ENCODE measurements at places on chromosomes 16 and 17.

GRCh38 chr17:47889734-47890529, 6.1 kb upstream of the SP2 start:
- peak; percentile 80 for DNase-seq

DNA sequence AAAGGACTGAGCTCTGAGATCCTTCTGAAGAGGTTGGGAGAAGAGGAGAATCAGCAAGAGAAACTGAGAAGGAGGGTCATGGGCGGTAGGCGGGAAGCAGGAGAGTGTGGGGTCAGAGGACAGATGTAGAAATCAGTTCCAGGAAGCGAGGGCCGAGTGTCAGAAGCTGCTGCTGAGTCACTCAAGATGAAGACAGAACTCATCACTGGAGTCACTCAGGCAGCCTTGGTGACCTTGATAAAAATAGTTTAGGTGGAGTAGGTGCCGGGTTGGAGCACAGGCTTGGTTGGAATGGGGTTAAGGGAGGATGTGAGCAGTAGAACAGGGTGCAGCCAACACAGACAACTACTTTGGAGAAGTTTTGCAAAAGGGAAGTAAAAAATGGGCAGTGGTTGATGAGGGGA, 6.1 kb upstream of the ITGAM start:
- DNase-seq = no peak

DNA sequence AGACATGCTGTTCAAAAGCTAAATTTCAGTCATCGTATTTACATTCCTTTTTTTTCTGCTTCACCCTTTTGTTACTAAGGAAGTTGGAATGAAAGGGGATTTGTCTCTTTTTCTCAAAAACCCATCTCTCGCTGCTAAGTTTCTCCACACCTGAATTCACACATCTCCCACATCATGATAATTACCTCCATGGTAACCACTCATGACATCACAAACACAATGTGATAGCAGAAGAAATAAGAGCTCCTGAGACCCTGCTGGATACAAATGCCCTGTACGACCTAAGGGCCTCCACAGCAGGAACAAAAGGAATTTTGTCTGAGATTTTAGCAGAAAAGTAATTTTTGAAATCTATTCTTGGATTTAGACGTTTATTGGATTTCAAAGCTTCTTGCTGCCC, 82.6 kb upstream of the GNAO1 start:
- DNase-seq = no peak

DNA sequence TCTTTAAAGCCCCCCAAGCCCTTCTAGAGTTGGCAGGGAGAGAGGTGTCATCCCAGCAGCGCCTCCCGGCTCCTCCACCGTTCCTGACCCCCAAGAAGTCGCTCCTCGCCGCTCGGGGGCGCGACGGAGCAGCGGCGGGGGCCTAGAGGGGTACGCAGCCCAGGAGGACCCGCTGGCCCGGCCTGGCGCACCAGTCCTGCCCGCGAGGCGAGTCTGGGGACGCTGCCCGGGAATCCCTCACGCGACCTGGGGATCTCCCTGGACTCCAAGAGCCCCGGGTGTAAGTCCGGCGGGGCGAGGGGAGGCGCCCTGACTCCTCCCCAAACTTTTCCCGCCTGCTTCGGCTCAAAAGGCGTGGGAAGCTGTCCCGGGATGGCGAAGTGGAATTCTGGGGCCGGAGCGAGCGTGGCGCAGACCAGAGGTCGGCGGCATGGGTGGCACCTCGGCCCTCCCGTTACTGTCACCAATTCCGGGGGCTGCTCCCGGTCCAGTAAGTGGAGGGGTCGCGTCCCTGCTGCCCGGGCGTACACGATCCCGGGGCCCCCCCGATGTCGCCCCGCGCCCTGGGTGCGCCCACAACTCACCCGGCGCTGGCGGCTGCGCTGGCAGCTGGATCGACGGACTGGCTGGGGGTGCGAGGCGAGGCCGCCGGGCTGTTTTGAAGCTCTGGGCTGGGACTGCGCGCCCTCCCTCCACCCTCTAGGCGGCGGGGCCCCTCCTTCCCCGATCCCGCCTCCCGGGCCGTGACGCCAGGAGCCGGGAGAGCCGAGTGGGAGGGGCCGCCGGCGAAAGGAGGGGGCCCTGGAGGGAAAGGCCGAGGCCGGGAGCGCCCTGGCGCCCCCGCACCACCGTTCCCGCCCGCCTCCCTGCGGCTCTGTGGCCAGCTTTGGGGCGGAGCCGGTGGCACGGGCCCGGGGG, at the start of gene EMP2:
TSS of gene EMP2 (minus strand) at position 634 of the 918 bp plus-strand sequence. CDS start 32,981 bp downstream, outside the sequence.
- DNase-seq = no peak

GRCh38 chr17:59558953-59559352, 6.5 kb upstream of the DHX40 start:
- DNase-seq = no peak

DNA sequence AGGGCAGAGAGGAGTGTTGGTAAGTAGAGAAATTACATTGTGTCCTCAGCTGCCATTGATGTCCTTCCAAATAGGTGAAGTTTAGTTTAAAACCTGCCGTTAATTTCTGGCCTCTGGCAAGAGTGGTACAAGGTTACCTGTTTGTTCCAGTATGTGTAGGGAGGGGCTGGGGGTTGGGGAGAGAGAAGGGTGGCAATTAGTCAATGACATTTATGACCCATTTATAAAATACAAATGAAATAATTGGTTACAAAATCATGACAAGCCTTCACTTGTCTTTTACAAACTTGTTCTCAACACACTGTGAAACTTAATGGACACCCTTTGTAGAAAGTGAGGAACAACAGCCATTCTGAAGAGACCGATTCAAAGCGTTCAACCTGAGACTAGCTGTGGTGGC, 281.0 kb downstream of the FTO start:
- no peak for DNase-seq

GRCh38 chr16:35750157-35750689, 2290.8 kb downstream of the TP53TG3F start:
- DNase-seq = no peak

DNA sequence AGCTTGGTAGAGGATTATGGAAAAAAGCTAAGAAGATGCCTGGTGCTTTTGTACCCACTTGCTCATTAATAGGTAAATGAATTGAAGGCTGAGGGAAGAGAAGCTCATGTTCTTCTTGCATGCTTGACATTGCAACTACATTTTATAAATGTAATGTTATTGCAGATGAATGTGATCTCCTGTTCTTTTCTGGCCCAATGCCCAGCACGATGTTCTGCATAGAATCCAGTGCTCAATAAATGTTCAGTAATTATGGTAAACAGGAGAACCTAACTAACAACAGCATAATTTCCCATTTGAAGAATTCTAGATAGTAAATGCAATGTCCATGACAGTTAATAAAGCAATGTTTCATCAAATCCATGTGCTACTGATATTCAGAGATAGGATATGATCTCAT, 638.2 kb upstream of the SOX9 start:
- no peak for DNase-seq

DNA sequence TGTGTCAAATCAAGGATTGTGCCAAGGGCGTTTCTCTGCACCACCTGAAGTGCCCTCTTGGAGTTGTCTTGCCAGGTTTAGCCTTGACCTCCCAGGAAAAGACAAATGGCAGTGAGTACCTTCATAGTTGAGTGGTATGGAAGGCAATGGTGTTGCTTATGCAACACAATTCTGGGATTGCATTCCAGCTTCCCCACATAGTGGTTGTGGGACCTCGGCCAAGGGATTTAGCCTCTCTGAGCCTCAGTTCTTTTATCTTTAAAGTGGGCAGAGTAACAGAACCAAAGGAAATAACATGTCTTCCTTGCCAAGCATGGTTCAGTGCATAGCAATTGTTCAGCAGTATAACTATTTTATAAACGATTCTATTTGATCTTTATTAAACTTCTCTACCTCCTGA, 49.4 kb downstream of the CCDC42 start:
- DNase-seq = no peak

- DNase-seq = no peak
Observed at GRCh38 chr17:73140566-73140965, 24.2 kb upstream of the SSTR2 start.

GRCh38 chr17:14595656-14596055, 294.8 kb downstream of the HS3ST3B1 start:
- no peak for DNase-seq

GRCh38 chr16:84464116-84464515, 40.3 kb downstream of the MEAK7 start:
- no peak for DNase-seq

DNA sequence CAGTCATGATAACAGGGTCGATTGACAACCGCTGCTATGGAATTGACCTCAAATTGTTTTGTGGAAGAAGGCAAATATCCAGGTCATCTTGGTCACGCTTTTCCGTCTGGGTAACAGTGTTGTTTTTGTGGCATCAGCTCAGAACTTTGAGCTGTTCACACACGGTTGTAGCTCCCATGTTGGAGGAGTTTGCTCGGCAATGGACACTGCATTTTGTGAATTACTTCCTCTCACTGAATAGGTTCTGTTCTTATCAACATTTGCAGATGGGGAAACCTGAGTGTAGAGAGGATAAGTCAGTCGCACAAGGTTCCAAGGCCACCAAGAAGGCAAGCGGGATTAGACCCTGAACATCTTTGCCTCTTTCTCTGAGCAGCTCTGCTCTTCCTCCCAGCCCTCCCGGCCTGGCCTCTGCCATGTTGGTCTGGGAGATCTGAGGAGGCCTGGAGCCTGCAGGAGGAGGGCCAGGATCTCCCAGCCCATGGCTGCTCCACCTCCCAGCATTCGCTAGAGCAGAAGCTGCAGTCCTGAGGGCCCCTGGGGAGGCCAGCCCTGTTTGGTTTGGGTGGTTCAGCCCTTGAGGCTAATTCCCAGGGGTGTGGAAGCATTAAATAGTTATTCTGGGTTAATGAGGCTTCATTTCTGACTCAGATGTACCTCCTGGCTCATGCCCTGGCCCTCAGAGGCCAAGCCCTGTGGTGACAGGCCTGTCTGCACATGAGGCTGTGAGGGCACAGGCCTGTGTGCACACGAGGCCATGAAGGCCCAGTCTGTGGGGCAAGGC, 154.1 kb upstream of the PLCG2 start:
- no peak for DNase-seq

DNA sequence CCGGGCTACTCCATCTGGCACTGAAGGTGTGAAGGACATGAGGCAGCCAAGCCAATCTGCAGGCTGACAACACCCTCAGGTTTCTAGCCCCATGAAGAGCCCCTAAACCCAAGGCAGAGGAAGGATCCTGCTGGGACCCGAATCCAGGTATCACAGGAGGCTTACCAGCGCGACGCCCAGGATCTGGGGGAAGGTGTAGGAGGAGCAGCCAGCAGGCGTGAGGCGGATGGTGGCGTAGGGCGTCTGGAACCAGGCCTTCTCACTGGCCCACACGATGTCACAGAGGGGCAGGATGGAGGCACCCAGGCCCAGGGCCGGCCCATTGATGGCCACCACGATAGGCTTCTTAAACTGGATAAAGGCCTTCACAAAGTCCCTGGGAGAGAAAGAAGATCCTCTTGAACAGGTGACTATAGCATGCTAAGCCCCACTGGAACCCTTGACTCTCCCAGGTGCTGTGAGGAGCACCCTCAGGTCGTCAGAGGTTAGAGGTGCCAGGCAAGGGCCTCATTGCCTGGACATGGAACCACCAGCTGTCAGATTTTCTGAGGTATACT, 71.7 kb downstream of the DYNLRB2 start:
- no peak for DNase-seq

DNA sequence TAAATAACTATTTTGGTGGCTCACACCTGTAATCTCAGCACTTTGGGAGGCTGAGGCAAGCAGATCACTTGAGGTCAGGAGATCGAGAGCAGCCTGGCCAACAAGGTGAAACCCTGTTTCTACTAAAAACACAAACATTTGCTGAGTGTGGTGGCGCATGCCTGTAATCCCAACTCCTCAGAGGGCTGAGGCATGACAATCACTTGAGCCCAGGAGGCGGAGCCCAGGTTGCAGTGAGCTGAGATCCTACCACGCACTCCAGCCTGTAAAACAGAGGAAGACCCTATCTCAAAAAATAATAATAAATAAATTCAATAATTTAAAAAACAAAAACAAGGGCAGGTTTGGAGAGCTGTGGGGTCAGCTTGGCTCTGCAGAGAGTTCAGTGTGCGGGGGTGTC, 5.7 kb upstream of the SLC4A1 start:
- no peak for DNase-seq

- no peak for DNase-seq
Observed at GRCh38 chr17:77746896-77747554, 211.5 kb upstream of the TNRC6C start.

DNA sequence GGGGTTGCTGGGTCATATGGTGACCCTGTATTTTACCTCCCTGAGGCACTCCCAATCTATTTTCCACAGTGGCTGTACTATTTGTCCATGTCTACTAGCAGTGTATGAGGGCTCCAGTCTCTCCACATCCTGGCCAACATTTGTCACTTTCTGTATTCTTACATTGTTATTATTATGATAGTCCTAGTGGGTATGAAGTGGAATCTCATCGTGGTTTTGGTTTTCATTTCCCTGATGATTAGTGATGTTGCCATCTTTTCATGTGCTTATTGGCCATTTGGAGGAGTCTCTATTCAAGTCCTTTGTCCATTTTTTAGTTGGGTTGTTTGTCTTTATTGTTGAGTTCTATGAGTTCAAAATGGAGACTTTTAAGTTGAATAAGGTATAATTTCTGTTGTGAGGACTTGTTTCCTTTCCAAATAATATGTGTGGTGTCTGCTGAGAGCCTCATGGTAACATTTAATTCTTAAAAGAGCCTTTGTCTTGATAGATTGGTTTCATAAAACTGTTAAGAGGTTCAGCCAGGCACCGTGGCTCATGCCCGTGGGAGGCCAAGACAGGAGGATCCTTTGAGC, 108.2 kb downstream of the RPTOR start:
- DNase-seq = no peak

DNA sequence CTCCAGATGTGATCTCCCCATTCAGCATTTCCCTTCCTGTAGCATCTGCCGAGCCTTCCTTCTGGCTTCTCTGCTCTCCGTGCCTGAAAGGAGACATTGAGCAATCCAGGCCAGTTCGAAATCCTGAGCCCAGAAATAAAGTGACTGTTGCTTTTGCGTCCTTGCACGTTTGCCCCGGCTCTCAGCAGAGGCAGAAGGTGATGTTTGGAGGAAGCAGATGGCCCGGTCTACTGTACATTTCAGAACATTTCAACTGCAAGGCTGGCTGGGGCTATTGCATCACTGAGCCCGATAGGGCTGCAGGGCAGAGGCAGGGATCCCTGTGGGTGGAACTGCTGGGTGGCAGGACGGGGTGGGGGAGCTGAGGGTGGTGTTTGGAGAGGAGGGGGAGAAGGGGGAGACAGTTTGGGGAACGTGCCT, 29.4 kb downstream of the IRF8 start:
- no peak for DNase-seq

DNA sequence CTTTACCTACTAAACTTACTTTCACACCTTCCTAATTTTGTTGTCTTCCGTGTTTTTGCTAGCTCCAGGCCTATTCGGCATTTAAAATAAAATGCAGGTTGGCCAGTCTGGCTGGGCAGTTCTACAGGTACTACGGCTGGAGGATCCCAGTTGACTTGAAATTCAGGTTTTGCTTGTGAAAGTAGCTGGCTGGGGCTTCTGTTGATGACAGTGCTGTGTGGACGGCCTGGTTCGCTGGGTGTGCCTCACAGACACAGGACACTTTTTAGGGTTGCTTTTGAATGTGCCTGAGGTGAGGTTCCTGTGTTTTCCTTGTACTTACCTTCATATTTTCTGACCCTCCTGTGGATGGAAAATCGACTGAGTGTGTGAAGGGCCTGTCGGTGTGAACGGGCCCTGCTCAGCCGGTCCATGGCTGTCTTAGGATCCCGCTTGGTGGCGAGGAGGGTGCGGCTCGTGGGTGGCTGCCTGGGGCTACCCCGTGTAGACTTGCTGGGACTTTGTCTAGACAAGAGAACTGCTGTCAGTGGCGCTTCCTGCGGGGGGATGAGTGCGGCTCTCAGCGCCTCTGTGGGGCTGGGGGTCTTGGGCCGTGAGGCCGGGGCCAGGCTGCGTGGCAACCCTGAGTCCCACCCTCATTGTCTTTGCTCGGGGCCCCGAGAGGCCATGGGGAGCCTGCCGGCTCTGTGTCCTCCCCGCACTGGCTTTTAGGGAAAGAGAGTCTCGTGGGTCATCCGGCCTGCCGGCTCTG, 18.7 kb upstream of the ZNF750 start:
- no peak for DNase-seq

All from activated CD4-positive, CD25-positive, alpha-beta regulatory T cell treated with anti-CD3 and anti-CD28 coated beads, Interleukin-2, amount 50 U/mL, for 16 hours (primary cell).